ENCODE measurements at places on chromosomes 6 and 20. TPM values are rescaled to one million over a fixed set of nuclear protein-coding genes. Genes with fewer than 3 reads are reported as not detected.

TFAP2D gene
- not detected for total RNA-seq

DNA sequence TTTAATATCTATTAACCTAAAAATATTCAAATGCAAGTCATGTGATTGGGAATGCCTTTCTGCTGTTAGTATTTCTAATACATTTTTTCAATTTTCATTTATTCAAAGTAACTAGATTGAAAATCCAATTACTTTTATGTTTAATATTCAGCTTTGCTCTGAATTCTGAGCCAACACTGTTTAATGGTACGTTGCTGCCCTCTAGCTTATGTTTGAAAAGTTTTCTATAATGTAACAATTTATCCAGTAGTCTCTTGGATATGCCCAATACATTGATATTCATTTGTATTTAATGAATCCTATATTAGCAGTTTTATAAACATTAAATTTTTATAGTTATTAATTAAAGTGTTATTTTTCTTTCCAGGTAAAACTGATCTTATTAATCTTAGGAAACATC is 47.4 kb downstream of the LGSN start:
- DNase-seq = no peak

DNA sequence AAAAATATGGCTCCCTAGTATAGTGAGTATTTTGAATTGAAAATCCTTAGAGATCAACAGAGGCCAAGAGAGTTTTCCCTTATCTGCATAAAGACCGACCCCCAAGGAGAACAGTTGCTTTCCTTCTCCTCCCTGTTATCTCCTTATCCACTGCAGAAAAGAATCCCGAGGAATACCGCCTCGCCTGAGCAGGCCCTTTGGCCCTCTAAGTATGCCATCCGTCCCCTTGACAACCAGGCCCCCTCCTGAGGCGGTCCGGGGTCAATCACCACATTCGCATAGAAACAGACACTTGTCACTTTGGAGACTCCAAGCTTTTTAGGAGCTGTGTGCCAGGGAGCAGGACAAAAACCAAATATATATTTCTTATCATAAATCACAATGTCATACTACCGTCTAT is 15.9 kb upstream of the GGTLC1 start:
- DNase-seq = no peak

DCDC2 gene
- 0.57 TPM for total RNA-seq

DNA sequence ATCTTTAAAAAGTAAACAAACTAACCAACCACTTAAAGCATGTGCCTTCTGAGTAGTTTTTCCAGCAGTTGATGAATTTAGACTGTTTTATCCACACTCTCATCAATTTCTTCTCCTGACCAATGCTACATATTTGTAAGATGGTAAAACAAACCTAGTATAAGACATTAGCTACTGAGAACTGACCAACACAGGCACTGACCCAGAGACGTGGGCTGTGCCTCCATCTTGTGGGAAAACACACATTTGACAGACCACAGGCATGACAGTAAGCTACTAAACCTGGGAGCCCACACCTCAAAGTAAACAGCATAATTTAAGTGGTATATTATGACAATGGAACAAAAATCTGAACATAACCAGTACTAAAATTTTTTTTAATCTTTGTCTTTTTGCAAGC is 121.4 kb upstream of the NRSN1 start:
- DNase-seq = no peak

All from H9 (cell line).